Activated naive CD4-positive, alpha-beta T cell treated with anti-CD3 and anti-CD28 coated beads, Interleukin-2, amount 10 ng/mL, durations not matched to agents 5 hours and 36 hours (primary cell): ENCODE measurements at places on chromosomes 16 and 17. TPM values are rescaled to one million over a fixed set of nuclear protein-coding genes. Genes with fewer than 3 reads are reported as not detected.

KRT9 gene
- not detected for total RNA-seq

VMO1 gene
- total RNA-seq, result not detected

ZACN gene
- total RNA-seq, result 0.14 TPM

SLC13A2 gene
- total RNA-seq, result not detected

NOD2 gene
- total RNA-seq, result 1.8 TPM
